ENCODE measurements at places on chromosomes 3 and 15. TPM values are rescaled to one million over a fixed set of nuclear protein-coding genes. Genes with fewer than 3 reads are reported as not detected.

PAK2 gene
- total RNA-seq: 36.1 TPM

CAPN3 gene
- total RNA-seq: 0.67 TPM

DNAJC13 gene
- total RNA-seq: 39.9 TPM

RTP1 gene
- total RNA-seq: not detected

STAB1 gene
- total RNA-seq: 149 TPM

All from mammary microvascular endothelial cell (primary cell).